Midbrain (tissue), 1 donor: ENCODE measurements at places on chromosomes 11 and 22.

DNA sequence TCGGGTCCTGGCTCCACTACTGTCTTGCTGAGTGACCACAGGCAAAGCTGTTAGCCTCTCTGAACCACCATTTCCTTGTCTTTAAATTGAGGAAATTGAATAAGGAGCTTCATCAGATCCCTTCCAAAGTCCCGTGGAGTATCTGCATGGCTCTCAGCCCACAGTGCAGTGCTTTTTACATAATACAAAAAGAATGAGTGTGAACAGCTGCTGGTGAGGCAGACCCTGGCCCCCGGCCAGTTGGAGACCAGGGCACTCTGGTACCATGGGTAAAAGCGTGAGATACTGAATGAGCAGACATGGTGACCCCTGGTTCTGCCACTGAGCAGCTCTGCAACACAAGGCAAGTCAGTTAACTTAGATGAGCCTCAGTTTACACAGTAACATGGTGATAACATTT lies 86.8 kb downstream of the GALNT18 start:
- DNase-seq: no peak

GRCh38 chr11:2510626-2511402 lies 66.0 kb downstream of the KCNQ1 start:
- DNase-seq: no peak

DNA sequence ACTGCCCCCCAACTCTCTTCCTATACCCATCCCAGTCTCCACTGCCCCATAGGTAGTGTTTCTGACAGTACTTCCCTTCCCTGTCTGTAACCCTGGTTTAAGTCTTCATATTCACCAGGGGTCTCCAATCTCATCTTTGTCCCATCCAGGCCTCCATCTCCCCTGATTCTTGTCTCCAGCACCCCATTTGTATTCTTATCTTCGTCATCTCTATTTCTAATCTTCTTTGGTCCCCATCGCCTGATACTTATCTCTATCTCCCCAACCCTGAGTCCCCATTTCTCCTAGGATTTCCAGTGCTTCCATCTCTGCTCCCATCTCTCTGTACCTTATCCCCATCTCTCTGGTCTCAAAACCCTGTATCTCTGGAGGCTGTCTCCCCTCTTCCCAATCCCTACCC lies 1.8 kb downstream of the PHOX2A start:
- DNase-seq: no peak

DNA sequence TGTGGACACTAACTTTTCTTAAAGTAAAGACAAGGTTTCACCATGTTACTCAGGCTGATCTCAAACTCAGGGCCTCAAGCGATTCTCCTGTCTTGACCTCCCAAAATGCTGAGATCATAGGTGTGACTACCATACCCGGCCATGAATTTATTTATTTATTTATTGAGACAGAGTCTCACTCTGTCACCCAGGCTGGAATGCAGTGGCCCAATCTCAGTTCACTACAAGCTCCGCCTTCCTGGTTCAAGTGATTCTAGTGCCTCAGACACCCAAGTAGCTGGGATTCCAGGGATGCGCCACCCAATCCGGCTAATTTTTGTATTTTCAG lies 29.7 kb upstream of the PCF11 start:
- no peak for DNase-seq

DNA sequence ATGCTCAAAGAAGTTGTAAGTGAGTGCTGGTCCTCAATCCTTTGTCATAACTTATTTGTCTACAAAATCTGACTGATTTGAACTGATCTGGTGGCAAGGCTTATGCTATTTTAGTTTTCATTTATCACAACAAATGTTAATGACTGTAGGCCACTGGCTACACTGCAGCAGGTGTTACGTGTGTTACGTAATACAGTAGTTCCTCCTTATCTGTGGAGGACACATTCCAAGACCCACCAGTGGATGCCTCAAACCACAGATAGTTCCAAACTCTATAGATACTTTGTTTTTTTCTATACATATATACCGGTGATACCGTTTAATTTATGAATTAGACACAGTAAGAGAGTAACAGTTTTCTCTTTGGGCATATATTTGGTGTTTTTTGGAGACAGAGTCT lies 7.0 kb downstream of the MADD start:
- DNase-seq: no peak

- no peak for DNase-seq
Measured at GRCh38 chr11:70523384-70524095, 125.2 kb downstream of the CTTN start.

DNA sequence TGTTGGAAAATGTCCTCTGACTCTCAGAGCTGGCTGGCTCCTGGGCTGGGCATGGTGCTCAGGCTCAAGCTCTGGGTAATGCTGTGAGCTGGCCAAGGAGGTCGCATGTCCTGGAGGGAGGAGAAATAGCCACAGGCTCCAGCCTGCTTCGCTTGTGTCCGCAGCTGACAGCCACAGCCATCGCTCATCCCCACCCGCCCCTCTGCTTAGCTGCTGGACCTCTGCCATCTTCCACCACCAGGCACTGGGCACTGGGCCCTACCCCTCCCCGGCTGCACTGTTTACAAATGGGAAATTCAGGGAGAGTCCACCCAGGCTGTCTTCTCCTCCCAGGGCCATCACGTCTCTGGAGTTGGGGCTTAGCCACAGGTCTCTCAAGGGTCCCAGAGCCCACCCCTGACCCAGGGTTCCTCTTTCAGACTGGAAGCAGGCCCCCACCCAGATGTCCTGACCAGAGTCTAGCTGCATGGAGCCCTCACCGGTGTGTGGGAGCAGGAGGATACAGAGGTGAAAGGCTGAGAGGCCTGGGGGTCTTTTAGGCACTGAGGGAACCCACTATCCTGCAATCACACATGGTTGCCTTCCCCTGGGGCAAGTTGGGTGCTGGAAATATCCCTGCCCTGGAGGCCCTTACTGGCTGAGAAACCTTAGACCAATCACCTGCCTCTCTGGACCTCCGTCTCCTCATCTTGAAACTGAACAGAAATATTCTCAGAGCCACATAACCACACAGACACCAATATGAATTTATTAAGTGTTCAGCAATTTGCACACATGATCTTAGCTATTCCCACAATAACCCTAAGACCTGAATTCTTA lies 62.7 kb downstream of the CD82 start:
- DNase-seq: peak; percentile 94

DNA sequence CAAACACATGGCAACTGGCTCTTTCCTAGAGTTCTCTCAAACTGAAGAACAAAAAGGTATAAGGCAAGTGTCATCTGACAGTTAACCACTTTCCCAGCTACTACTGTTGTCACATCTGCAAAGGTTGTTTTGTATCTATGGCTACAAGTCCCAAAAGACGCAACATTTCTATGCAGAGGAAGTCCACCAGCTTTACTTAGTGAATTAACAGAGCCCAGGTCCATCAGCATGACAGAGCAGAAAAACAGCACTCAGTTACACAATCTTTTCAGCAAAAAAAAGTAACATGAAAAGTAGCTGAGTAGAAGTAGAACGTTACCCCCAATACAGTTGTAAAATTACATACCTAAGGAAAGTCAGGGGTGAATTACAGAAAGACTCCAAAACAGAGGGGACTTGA lies 12.1 kb downstream of the CPSF7 start:
- no peak for DNase-seq

DNA sequence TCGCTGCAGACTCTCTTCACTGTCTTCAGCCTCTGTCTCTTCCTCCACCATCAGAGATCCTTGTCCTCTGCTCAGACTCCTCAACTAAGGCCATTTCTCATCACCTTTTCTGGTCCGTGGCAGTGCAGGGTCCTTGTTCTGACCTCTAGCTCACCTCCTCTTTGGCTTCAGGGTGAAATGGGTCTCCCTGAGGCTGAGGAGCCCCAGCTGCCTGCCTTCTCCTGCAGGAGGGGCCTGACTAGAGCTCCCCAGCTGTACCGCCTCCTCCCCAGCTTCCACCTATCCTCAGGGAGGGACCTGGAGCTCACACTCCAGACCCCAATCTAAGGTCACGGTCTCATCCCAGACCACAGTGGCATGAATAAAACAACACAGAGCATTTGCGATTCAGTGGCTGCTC lies 203.0 kb downstream of the TRIM29 start:
- DNase-seq: no peak

GRCh38 chr11:69999721-70000120 lies 78.4 kb upstream of the ANO1 start:
- DNase-seq: no peak

GRCh38 chr11:61732705-61733104 lies 19.7 kb upstream of the MYRF start:
- peak; percentile 35 for DNase-seq

- peak; percentile 70 for DNase-seq
Measured at GRCh38 chr22:37546437-37547250, 13.6 kb upstream of the CDC42EP1 start.

DNA sequence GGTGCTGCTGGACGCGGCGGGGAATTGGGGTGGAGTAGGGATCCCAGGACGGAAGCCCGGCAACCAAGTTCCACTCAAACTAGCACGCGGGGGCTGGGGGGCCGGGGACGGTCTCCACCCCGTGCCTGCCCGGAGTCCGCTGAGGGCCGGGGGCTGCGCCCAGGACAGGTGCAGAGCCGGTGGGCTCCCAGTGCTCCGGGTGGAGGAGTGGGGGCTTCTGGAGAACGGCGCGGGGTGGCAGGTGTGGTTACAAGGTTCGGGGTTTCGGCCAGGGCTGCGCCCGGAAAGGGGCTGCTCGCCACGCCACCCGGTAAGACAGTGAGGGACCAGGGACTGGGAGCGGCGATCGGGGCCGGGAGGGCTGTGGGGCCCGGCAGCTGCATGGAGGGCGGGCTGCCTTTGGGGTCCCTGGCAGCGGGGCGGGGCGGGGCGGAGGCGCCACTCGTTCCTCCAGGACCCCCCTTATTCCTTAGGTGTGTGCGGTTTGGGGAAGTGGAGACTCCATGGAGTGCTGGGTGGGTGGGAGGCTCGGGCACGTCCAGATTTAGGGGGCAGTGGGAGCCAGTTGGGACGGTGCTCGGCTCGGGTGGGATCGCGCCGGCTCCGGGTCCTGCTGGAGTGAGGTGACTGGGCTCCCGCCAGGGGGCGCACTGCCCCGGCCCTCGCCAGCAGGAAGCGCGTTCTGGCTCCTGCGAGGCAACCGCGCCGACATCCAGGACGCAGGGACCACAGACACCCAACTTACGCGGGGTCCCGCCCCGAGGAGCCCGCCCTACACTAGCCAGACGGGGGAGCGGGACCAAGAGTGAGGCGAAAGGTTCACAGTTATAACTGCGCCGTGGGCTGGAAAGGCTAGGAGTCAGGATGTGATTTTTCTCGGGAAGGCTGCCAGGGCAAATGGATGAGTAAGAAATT lies 868 bp downstream of the TSPAN18 start:
- DNase-seq: peak; percentile 76

DNA sequence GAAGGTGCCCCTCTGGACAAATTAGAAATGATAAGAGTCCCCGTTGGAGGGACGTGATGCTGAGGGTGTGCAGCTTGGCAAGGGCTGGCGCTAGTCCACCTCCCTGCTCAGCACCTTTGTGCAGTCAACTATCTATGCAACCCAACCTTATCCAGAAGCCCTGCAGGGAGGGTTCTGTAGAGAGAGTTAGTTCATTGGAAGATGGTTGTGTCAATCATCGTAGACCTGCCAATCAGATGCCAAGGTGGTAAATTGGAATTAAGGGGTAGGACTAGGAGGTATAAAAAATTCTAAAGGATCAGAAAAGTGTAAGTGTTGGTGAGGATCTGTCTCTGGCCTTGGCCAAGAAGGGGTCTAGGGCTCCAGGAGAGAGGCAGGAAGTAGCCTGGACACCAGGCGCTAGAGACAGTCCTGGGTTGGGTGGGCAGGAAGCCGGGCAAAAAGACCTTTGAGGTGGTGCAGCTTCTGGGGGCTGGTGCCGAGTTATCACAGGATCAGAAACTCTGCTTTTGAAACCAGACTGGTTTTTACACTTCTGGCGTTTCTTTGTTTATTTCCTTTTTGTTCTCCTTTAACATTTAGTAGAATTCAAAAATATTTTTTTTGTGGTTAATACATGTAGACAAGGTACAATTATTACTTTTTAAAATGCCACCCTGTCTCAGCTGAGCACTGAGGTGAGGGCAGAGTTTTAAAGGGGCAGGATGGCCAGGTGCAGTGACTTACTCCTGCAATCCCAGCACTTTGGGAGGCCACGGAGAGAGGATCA lies 1.6 kb downstream of the C1QTNF6 start:
- DNase-seq: no peak

DNA sequence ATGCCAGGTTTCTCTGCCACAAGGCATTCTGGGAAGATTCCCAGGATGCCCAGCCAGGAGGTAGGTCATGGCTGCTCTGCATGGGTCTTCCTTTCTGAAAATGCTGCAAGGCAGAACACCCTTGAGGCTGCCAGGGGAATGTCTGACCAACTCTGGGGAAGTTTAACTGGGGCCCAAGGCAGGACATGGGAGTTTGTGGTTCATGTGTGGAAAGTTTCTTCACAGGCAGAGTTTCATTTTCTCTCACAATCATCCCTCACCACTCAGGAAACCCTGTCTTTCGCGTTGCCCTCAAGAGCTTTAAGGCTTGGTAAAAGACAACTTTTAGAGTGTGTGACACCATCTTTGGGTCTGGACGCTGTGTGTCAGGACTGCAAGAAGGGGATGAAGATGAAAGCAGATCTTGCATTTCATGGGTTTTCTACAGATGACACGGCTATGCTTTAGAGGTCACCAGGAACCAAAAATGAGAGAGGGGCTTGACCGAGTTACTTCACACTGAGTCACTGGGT lies 133.5 kb downstream of the CD44 start:
- no peak for DNase-seq

DNA sequence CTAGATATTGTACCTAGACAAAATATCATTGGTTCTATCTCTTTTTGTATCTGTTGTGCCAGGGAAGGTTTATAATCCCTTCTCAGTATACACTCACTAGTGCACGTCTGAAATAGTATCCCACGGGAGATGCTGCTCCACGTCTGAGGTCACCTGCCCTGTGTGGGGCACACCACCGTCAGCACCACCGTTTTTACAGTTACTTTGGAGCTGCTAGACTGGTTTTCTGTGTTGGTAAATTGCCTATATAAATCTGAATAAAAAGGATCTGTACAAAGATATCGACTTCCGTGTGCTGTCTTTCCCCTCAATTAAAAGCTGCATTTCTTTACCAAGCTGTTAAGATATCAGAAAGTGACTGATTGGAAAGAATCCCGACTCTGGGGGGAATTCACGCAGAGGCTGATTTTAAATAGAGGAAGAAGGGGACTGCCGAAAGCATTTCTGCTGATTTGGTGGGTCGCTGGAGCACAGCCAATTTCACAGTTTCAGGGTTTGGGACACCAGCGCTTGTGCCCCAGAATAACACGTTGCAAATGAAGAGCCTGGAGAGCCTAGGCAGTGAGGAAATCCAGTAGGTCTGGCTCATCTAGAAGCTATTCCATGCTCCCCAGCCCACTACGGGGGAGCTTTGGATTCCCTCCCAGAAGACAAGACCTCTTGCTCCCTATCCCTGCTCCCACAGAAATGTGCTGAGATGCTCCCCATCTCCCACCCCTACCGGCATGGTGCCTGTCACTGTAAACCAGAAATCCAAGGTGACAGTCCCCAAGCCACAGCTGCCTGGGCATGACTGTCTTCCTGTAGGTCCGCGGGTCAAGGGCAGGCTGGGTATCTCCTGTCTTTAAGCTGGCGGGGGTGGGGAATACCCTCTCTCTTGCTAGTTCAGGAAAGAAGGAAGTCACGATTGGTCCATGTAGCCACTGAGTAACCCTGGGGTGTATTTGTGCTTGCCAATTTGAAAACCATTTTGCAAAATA lies 12.7 kb upstream of the MYO18B start:
- DNase-seq: no peak
